ENCODE measurements at places on chromosomes 3 and 15.

DNA sequence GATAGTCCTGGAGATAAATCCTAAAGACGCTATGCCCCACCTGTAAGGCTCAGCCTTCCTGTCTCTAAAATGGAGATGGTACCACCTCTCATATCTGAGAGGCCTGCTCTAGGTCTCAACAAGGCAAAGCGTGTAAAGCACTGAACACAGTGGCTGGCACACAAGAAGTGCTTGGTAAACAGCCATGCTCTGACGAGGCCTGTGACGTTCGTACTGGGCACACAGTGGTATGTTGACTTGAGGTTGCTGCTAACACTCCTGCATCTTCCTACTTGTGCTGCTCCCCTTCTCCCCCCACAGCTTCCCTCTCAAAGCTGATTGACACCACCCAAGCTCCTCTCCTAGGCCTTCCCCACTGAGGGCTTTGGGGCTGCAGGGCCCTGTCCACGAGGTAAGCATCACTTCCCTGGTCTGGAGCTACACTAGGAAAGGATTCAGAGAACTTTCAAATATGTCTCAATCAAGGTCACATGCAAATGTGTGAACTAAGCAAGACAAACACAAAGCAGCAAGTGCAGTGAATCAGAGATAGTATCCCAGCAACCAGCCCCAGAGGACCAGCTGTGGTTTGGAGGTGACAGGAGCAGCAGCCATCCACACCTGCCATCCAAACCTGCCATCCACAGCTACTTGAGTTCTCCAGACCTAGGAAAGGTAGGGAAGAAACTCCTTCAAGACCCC is 177.5 kb downstream of the STT3B start:
- H3K27ac ChIP-seq: no peak overlapping the region
- peaks cover 51% of the 10 kb centered on the region for H3K36me3 ChIP-seq
- DNase-seq: no peak
- H3K4me1 ChIP-seq: peaks cover 72% of the 10 kb centered on the region
- H3K27me3 ChIP-seq: no peaks in the 10 kb centered on the region

DNA sequence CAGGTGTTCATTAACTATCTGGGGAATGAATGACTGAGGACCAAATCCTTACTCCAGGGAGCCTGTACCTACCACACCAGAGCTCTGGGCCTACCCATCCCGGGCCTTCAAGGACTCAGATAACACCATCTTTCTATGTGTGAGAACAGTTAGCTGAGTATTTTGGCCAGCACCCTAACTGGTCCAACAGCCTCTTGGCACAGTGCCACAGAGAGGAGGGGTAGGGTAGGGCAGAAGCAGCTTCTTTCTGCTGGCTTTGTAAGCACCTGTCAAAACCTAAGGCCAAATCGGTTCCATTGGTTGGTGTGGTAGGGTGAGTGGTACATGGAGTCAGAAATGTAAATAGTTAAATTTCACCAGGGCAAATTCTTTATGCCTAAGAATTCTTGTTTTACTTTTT is 26.7 kb downstream of the ISL2 start:
- H3K27ac ChIP-seq: no peak overlapping the region
- H3K4me1 ChIP-seq: no peaks in the 10 kb centered on the region
- H3K4me3 ChIP-seq: no peak overlapping the region
- no peaks in the 10 kb centered on the region for H3K27me3 ChIP-seq
- H3K36me3 ChIP-seq: peaks cover 28% of the 10 kb centered on the region

DNA sequence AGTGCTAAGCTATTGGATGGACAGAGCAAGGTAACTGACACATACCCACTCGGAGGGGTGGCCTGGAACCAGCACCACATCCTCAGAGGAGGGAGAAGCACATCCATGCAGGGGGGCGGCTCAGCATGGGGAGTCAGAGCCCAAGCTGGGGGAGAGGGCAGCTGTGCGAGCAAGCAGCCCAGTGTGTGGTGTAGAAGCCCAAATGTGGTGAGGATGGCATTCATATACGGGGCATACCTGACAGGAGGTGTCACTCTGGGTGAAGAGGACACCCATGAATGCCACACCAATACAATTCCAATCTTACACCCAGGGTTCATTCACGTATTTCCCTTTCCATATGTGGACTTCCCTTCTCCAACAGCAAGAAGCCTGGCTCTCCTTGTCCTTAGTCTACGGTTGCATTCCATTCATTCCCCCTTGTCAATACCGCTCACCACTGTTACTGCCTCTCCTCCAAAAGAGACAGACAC is 58.7 kb upstream of the ACAN start:
- no peaks in the 10 kb centered on the region for H3K36me3 ChIP-seq
- no peak for DNase-seq
- peaks cover 43% of the 10 kb centered on the region for H3K27me3 ChIP-seq
- H3K4me3 ChIP-seq: no peak overlapping the region
- H3K27ac ChIP-seq: no peak overlapping the region

GRCh38 chr3:128491941-128492670 is 895 bp downstream of the GATA2 start:
- H3K4me1 ChIP-seq: peaks cover 39% of the 10 kb centered on the region
- peak overlapping the region; percentile 26 for H3K27ac ChIP-seq
- peaks cover 78% of the 10 kb centered on the region for H3K27me3 ChIP-seq
- DNase-seq: no peak
- peak overlapping the region; percentile 64 for H3K4me3 ChIP-seq

DNA sequence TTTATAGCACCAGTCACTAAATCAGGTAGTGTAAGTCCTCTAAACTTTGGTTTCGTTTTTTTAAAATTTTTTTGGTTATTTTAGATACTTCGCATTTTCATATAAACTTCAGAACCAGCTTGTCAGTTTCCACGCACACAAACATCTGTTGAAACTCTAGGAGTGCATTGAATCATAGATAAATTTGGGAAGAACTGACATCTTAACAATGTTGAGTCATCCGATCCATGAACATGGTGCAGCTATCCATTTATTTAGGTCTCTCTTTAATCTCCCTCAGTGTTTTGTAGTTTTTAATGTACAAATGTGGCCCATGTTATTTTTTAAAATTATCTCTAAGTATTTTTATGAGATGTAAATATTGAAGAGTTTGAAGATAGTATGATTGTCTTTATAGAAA is 17.7 kb downstream of the TICRR start:
- H3K4me3 ChIP-seq: no peak overlapping the region
- H3K27me3 ChIP-seq: no peaks in the 10 kb centered on the region
- no peaks in the 10 kb centered on the region for H3K4me1 ChIP-seq
- no peak overlapping the region for H3K27ac ChIP-seq

- H3K27ac ChIP-seq: no peak overlapping the region
- no peaks in the 10 kb centered on the region for H3K36me3 ChIP-seq
- no peaks in the 10 kb centered on the region for H3K4me1 ChIP-seq
- H3K27me3 ChIP-seq: no peaks in the 10 kb centered on the region
- no peak overlapping the region for H3K4me3 ChIP-seq
Measured at GRCh38 chr15:71183063-71183462, 67.8 kb downstream of the THSD4 start.

GRCh38 chr15:73504885-73505284 is 61.9 kb downstream of the REC114 start:
- H3K27ac ChIP-seq: no peak overlapping the region
- no peak overlapping the region for H3K4me3 ChIP-seq
- DNase-seq: no peak
- no peaks in the 10 kb centered on the region for H3K36me3 ChIP-seq
- H3K4me1 ChIP-seq: no peaks in the 10 kb centered on the region

GRCh38 chr3:195806211-195806915 is 5.4 kb downstream of the MUC4 start:
- no peaks in the 10 kb centered on the region for H3K36me3 ChIP-seq
- no peak overlapping the region for H3K27ac ChIP-seq
- peaks cover 9% of the 10 kb centered on the region for H3K27me3 ChIP-seq
- H3K4me3 ChIP-seq: no peak overlapping the region
- DNase-seq: no peak

GRCh38 chr3:153634683-153635082 is 472.7 kb downstream of the RAP2B start:
- no peaks in the 10 kb centered on the region for H3K36me3 ChIP-seq
- no peak for DNase-seq
- H3K27ac ChIP-seq: no peak overlapping the region
- no peaks in the 10 kb centered on the region for H3K27me3 ChIP-seq
- H3K4me1 ChIP-seq: no peaks in the 10 kb centered on the region

- H3K27ac ChIP-seq: no peak overlapping the region
- H3K4me3 ChIP-seq: no peak overlapping the region
- H3K36me3 ChIP-seq: no peaks in the 10 kb centered on the region
- H3K27me3 ChIP-seq: no peaks in the 10 kb centered on the region
- peaks cover 68% of the 10 kb centered on the region for H3K4me1 ChIP-seq
Measured at GRCh38 chr3:194097141-194097882, 38.6 kb upstream of the HES1 start.

DNA sequence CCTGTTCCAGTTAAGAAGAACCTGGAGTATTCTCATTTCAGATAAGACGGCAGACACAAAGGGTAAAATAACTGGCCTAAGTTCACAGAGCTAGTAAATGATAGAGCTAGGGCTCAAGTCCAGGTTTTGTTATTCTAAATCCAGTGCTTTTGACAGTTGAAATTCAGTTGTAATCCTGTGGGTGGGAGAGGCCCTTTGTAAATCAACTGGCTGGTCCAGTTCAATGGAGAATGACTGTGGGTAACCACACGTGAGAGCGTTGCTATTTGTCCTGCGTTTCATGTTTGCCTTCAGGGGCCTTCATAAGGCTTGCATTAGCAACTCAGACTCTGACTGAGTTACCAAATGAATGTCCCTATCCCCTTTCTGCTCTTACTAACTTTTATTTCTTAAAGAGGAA is 24.2 kb upstream of the CD96 start:
- H3K4me3 ChIP-seq: no peak overlapping the region
- no peak overlapping the region for H3K27ac ChIP-seq
- no peaks in the 10 kb centered on the region for H3K36me3 ChIP-seq
- H3K27me3 ChIP-seq: no peaks in the 10 kb centered on the region
- H3K4me1 ChIP-seq: no peaks in the 10 kb centered on the region

DNA sequence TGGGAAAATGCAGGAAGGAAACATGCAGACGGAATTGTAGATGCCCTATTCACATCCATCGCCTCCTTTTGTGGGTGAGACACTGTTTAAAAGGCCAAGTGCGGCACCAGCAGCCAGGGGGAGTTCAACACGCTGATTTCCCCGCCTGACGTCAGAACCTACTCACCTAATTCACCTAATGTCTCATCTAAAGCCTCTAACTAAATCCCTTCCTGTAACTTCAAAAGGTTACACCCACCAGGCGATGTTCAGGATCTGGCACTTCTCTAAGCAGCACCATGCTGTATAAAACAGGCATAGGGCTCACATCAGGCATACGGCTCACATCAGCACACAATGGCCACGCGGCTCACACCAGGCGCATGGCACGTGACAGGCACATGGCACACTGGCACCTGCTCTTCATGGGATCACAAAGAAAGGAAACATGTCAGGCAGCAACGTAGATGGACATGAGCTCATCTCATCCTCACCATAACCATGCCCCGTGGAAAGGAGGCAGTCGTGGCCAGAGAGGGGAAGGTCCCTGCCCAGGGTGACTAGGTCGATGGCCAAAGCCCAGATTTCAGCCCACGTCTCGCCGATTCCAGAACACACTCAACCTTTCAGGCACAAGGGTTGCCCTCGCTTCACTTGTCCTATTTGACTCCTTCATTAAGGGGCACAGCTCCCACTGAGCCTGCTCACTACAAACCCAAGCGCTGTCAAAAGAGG is 21.7 kb downstream of the XXYLT1 start:
- H3K4me3 ChIP-seq: no peak overlapping the region
- H3K36me3 ChIP-seq: no peaks in the 10 kb centered on the region
- no peak for DNase-seq

DNA sequence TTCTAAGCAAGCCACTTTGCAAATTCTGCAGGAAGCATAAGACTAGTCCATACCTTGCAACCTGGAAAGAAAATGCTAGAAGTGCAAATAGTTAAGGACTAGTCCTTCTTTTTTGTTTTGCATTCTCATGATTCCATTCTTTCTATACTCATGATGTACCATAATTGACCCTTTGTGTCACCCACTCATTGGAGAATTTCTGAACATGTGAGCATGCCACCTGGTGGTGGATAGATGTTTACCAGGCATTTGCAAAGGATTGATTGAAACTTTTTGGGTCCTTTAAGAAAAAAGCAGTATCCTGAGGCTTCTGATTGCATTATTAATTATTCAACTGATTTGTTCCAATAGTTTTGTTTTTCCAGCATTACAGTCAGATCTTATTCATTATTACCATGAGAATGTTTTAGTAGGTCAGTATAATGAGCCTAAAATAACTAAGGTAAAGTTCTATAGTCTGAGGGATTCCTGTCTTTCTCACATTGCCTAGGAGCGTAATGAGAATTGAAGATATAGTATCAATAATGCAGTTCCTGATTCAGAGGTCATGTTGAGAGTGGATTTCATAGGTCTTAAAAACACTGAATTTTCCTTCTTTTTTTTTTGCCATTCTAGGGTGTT is 20.2 kb upstream of the DIPK2A start:
- H3K27me3 ChIP-seq: no peaks in the 10 kb centered on the region
- H3K27ac ChIP-seq: no peak overlapping the region
- DNase-seq: peak; percentile 41
- no peaks in the 10 kb centered on the region for H3K36me3 ChIP-seq
- no peaks in the 10 kb centered on the region for H3K4me1 ChIP-seq

GRCh38 chr15:78034495-78035191 is 42.9 kb downstream of the TBC1D2B start:
- H3K27me3 ChIP-seq: no peaks in the 10 kb centered on the region
- DNase-seq: peak; percentile 46
- H3K4me1 ChIP-seq: peaks cover 60% of the 10 kb centered on the region
- H3K27ac ChIP-seq: peak overlapping the region; percentile 89

DNA sequence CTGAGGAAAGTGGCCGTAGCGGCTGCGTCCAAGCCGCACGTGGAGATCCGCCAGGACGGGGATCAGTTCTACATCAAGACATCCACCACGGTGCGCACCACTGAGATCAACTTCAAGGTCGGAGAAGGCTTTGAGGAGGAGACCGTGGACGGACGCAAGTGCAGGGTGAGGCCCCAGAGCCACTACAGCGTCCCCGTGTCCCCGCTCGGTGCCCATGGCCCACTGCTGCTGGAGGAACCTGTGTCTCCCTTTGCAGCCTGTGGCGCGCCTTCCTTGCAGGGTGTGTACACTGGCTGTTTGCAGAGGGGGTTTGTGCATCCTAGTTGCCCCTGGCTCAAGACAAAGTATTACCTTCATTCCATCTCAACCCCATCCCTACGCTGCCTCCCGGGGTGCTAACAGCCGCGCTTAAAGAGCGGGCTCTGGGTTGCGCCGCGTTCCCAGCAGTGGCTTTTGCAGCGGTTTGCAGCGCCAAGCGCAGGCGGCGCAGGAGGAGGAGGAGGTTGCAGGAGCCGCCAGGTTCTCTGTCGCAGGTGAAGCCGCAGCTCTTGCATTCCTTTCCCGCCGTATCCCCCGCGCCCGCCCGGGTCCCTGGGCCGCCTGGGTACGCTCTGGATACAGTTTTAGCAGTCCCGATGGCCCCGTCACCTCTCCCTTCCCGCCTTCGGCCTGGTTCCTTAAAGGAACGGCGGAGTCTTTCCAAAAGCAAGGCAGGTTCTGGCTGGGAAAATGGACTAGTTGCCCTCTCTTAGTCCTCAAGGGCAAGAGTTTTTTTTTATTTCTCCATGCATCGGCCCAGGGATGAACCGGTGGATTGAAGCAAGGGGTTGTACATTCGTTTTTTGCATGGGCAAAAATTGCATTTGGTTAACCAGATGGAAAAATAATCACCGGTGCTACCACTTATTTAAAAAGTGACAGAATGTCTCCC is 1.2 kb downstream of the CRABP1 start:
- H3K36me3 ChIP-seq: no peaks in the 10 kb centered on the region
- no peak for DNase-seq
- no peak overlapping the region for H3K27ac ChIP-seq
- H3K4me3 ChIP-seq: no peak overlapping the region

GRCh38 chr3:45595364-45596195 is 1.0 kb downstream of the LIMD1 start:
- H3K4me1 ChIP-seq: peaks cover 77% of the 10 kb centered on the region
- DNase-seq: no peak
- H3K27ac ChIP-seq: peak overlapping the region; percentile 98
- no peaks in the 10 kb centered on the region for H3K36me3 ChIP-seq
- H3K4me3 ChIP-seq: peak overlapping the region; percentile 94

- no peak overlapping the region for H3K27ac ChIP-seq
- H3K36me3 ChIP-seq: no peaks in the 10 kb centered on the region
- H3K4me1 ChIP-seq: no peaks in the 10 kb centered on the region
Measured at GRCh38 chr3:144516026-144516425, 544.4 kb downstream of the DIPK2A start.
